M059J (cell line): ENCODE measurements at places on chromosomes 5 and 9.

DNA sequence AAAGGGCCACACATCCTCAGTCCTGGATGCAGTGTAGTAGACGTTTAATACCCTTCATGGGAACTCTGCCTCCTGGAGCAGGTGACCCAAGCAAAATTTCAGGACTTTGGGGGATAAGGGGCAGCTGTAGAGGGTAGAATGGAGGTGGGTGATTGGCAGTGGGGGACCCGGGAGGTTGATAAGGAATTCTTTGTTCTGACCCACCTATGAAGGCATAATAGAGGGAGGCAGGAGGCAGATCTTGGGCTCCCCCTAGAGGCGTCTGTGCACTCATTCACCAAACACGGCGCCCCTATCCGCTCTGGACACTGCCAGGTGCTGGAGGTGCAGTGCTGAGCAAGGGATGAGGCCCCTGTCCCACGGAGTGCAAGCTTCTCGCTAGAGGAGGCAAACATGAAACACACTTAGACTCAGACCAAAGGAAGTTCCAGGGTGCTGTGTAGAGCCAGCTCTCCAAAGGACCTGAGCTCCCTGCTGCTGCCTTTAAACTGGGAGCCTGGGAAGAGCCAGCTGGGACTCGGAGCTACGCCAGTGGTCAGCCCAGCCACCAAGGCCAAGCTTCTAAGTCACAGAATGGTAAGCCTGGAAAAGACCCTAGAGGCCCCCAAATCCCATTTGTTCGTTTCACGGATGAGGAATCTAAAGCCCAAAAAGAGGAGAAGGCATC, 7.7 kb downstream of the IL17B start:
- peak; percentile 58 for DNase-seq

DNA sequence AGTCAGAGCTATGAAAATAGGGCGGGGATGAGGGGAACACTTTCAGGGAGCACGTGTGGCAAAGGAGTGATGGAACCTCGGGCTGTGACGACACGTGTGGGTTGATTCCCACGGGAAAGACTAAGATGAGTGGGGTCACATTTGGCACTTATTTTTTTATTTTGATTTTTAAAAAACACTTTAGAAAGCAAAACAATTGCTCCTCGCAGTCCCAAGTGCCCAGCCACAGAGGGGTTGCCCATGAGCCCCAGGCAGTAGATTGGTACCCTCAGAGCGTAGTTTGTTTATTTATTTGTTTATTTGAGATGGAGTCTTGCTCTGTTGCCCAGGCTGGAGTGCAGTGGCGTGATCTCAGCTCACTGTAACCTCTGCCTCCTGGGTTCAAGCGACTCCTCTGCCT, 69.7 kb downstream of the WNK2 start:
- no peak for DNase-seq

- peak; percentile 11 for DNase-seq
These were observed 6.1 kb upstream of the AP3B1 start for GRCh38 chr5:78300464-78301045.

DNA sequence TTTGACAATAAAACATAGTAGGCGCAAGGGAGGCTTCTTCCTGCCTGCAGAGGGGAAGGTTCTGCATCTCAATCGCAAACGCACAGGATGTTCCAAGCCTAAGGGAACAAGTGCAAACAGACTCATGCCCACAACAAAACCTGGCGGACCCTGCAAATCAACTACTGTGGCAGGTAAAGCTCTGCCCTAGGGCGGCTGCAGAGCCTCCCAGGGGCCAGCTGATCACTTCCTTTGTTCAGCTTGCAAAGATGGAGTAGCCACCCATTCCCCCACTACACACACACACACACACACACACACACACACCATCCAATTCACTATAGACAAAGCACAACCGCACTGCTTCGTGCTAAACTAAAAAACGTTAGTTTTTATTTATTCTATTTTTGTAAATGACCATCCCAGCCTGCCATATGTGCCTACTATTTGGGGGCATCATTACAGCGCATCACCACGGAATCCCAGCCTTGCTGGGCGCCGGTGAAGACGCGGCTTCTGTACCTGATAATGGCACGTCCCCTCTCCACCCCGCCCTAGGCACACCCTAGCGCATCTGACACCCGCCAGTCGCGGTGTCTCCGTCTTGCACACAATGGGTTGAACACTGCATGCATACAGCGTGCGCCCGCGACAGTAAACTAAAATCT, 57.6 kb downstream of the DPYSL3 start:
- DNase-seq = no peak

- DNase-seq = no peak
These were observed 84.6 kb downstream of the ANKRD55 start for GRCh38 chr5:56148453-56148971.

GRCh38 chr5:87411973-87412629, 629 bp downstream of the CCNH start:
- DNase-seq = peak; percentile 60

DNA sequence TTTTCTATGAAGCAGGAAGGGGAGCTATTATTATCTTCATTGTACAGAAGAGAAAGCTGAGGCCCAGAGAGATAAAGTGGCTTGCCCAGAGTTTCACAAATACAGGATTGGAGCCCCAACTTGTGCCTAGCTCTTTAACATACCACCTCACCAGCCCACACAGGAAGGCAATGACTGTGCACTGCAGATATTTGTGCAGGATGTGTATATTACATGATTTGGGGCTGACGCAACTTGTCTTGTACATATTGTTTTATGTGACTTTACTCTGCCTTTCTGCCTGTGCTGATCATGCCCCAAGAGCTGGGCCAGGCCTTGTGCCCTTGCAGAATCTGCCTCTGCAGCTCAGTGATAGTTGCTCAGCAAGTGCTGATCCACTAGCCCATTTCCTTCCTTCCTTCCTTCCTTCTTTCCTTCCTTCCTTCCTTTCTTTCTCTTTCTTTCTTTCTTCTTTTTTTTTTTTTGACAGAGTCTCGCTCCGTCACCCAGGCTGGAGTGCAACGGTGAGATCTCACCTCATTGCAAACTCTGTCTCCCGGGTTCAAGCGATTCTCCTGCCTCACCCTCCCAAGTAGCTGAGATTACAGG, 106.6 kb upstream of the TBCA start:
- DNase-seq = no peak

DNA sequence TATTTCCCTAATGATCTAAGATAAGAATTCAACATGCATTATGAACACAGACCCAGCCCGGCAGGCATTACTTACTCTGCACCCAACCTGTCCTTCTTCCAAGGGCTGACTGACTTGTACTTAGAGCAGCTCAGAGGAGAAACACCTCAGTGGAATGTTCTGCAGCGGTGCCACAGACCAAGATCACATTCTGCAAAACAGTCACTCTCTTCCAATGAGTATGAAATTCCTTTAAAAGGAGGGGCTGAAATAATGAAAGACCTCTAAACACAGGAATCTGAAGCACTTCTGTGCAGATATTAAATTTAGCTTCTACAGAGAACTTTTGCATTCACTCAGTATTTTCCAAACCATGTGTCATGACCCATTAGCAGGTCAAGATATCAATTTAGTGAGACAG, 172.9 kb downstream of the ZDHHC21 start:
- no peak for DNase-seq
